ENCODE measurements at places on chromosomes 16 and 17.

- no peak for DNase-seq
Observed at GRCh38 chr17:80827646-80828643, 163.7 kb upstream of the CHMP6 start.

GRCh38 chr16:90008708-90009145 lies 10.5 kb downstream of the DBNDD1 start:
- DNase-seq = no peak

GRCh38 chr17:28854457-28855335 lies at the start of gene ERAL1:
Gene ERAL1 (plus strand): TSS chr17:28855016. CDS start chr17:28855035, 19 bp downstream.
- peak; percentile 81 for DNase-seq

DNA sequence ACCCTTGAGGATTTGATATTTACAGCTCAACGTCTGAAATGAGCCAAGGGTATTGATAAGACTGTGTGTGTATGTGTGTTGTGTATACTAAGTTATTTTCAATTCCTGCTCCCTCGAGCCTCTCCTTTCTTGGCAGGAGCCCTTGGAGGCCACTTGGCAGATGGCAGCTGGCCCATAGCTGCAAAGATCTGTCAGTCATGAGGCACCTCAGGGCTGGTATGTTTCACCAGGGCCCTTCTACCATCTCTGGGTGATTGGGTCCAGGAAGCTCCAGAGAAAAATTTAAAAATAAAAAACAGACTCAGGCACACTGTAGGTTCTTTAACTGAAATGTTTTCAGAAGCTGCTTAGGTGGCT lies 355.7 kb downstream of the HAPSTR1 start:
- no peak for DNase-seq

GRCh38 chr17:7825206-7825990 lies 8.6 kb upstream of the KDM6B start:
- DNase-seq = no peak

DNA sequence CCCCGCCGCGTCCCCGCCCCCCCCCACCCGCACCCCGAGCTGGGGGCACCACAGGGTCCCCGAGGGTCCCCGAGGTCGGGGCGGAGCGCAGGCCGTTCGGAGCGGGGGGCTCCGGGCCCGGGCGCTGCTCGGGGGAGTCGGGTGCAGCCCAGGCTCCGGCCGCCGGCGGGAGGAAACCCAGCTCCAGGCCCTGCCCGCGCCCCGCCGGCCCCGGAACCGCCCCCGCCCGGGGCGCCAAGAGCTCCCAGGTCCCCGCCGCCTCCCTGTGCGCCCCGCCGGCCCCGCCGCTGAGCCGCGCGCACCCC lies 33.2 kb upstream of the RPH3AL start:
- no peak for DNase-seq

GRCh38 chr16:59330019-59330670 lies 596.0 kb upstream of the GOT2 start:
- no peak for DNase-seq
